ENCODE measurements at places on chromosomes 16 and 17. TPM values are rescaled to one million over a fixed set of nuclear protein-coding genes. Genes with fewer than 3 reads are reported as not detected.

The GPR139 gene
- polyA plus RNA-seq = not detected

The HOXB8 gene
- polyA plus RNA-seq = not detected

The ALDH3A2 gene
- polyA plus RNA-seq = 26.8 TPM

The OR1F1 gene
- polyA plus RNA-seq = not detected

The USP6 gene
- polyA plus RNA-seq = 0.05 TPM

The CD300E gene
- polyA plus RNA-seq = 0.15 TPM

The AMFR gene
- 30.9 TPM for polyA plus RNA-seq

The MRPL45 gene
- polyA plus RNA-seq = 49.2 TPM

The CASKIN2 gene
- polyA plus RNA-seq = 8.8 TPM

The TVP23A gene
- 0.15 TPM for polyA plus RNA-seq

The KRTAP4-4 gene
- polyA plus RNA-seq = not detected

The PDE6G gene
- 0.93 TPM for polyA plus RNA-seq

The ETV4 gene
- polyA plus RNA-seq = 1.6 TPM

The KRTAP9-2 gene
- not detected for polyA plus RNA-seq

The C1QL1 gene
- polyA plus RNA-seq = 8.6 TPM

The FBXW10B gene
- 0.31 TPM for polyA plus RNA-seq

The POLDIP2 gene
- polyA plus RNA-seq = 44.2 TPM

The CRK gene
- polyA plus RNA-seq = 18.0 TPM

The CIBAR2 gene
- polyA plus RNA-seq = not detected

The IGF2BP1 gene
- under 0.01 TPM for polyA plus RNA-seq

Measured in stomach (tissue), 19 donors.